ENCODE measurements at places on chromosomes 5 and 9.

- DNase-seq, result no peak
Observed at GRCh38 chr5:135955525-135955924, 742 bp upstream of the LECT2 start.

DNA sequence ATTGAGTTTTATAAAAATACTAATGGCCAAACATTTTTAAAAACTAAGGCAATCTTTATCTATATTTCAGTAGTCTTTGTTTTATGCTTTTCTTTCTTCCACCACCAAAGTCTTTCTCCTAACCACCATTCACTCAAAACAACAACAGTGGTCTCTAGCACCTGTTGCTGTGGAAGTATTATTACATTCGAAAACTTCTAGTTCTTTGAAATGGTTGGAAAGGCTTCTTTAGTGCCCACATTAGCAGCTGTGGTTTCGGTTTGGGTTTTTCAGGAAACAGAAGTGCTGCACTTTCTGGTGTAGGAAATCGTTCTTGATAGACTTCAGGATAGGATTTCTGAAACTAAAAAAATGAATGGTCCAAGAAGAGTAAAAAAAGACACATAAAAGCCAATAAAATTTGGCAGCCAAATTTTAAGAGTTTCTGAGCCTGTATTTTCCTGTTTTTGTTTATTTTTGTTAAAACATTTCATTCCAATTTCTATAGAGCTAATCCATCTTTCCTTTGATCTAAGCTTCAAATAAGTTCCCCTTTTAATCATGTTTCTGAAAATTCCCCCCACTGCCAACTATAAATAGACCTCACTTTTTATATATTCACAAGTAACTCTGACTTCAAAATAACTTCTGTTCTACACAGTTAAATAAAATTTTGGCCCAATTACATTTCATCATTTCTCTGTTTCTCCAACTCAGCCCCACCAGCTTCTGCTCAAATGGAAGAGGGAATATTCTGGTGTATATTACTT, 102.2 kb downstream of the DEPDC1B start:
- peak; percentile 8 for DNase-seq

DNA sequence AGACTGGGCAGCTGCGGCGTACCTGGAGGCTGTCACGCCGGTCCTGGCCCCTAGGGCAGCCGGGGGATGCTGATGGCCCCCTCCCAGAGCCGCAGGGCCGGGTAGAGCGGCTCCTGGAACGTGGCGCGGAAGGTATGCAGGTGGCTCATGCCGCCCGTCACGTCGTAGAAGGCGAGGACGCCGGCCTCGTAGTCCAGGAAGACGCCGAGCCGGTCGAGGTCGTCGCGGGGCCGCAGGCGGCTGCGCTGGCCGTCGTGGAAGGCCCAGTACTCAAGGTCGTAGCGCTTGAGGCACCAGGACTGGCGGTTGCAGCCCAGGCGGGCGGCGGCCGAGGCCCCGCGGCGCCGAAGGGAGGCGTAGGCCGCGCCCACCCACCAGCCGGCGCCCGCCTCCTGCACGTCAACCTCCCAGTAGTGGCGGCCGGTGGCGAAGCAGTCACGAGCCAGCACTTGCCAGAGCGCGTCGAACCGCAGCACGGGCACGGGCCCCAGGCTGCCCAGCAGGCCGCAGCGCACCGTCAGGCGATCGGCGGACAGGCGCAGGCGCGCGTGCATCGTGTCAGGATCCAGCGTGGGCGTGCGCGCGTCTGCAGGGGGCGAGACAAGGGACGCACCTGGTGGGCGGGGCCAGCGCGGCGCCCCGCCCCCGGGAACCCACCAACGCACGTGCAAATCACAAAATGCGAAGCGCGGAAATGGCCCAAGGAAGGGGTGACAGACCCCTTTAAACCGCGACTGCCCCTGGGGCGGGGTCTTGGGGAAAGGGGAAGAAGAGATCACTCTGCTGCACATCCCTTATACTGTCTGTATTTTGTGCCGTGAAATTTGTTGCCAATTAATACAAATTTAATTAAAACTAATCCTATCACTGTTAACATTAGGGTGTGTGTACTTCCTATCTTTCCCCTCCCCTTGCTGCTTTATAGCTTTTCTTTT, 31.2 kb downstream of the NANS start:
- peak; percentile 62 for DNase-seq

GRCh38 chr5:66848749-66849641, 252.8 kb downstream of the MAST4 start:
- DNase-seq, result no peak

- no peak for DNase-seq
Observed at GRCh38 chr5:135008556-135008955, 25.5 kb downstream of the PITX1 start.

Measured in CD4-positive, alpha-beta T cell treated with Interleukin-1 beta for 1 hour (primary cell).